CD8-positive, alpha-beta T cell (primary cell): ENCODE measurements at places on chromosomes 2 and 18.

DNA sequence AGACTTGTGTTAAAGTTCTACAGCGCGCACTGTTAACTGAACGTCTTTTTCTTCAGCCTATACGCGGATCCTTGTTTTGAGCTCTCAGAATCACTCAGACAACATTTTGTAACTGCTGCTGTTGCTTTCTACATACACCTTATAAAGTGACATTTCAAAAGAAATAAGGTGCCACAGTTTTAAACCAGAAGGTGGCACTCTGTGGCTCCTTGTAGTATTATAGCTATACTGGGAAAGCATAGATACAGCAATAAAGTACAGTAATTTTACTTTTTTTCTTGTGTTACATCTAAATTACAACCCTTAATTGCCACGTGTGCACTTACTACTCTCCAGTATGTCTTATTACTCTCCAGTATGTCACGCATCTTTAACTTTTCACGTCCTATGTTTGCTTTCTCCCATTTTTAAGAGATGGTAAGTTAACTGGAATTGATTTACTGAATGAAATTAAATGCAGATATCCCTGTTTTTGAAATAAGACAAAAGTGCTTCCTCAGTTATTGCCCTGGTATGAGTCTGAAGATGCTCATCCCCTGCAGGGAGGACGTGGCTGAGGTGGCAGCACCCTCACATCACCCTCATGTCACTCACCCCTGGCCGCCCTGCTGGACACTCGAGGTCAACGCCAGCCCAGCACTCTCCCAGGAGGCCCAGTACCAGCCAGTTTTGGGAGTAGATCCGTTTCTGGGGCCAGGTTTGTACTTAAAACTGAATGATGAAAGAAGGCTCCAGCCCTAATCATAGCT is 37.8 kb downstream of the GORASP2 start:
- no peak for DNase-seq

- no peak for DNase-seq
Measured at GRCh38 chr18:69480460-69480859, 79.8 kb downstream of the DOK6 start.

DNA sequence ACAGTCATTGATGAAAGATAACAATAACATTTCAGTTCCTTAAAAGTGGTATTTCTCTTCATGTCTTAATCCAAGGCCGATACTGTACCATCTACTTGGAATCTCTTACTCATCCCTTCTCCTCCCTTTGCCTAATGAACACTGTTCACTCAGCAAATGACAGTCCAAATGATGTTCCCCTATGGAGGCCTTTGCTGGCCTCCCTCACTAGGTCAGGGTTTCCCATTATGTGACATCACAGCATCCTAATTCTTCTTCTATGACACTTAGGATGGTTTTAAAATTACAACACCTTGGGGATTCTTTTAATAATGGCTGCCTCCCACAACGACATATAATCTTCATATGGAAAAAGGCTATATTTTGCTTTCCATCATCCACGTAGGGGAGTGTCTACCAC is 747.7 kb downstream of the NRXN1 start:
- DNase-seq, result no peak

DNA sequence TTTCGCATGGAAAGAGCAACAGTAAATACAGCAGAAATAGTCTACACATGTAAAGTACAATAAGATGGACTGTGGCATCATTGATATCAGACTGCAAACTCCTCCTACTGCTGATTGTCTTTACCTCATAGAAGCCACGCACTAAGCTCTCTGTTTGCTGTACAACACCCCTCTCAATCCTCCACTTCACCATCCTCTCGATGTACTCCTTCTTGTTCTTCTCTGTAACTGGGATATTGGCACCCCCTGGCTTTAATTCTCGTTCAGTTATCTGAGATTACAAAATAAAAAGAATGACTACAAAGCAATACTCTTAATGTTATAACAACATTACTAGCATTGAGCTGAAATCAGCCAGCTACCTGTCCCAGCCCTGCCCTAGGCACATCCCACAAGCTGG is 49.3 kb upstream of the STK17B start:
- DNase-seq, result no peak

- DNase-seq, result peak; percentile 61
Measured at GRCh38 chr18:79523206-79523735, 127.5 kb downstream of the NFATC1 start.

DNA sequence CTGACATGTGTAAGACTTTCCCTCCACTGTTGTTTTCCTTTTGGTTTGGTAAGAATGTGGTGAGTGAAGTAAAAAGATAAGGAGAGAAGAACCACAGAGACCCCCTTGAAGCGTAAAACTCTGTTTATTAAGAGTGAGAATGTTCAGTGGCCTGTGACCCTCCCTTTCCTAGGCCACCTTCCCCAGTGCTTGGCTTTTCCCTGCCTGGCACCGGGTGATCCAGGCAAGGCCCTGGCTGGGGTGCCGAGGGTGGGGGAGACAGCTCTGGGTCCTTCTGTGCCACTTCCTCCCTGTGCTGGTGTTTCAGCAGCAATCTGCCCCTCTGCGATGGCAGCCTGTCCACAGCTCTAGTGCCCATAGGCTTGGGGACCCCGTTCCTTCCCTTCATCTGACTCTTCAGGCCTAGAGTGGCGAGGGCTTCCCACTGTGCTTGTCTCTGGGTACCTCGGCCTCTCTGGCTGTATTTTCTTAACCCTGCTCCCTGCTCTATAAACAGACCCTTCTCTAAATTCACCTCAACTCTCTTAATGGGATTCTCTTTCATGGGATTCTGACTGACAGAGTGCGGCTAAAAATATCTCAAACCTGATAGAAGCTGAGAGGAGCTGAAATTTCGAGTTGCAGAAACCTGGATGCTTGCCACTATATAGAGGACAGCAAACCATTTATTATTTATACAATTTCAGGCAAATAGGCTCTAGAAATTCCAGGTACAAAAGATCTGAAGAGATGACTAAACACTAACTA is 461.0 kb downstream of the DLGAP1 start:
- no peak for DNase-seq
